ENCODE measurements at places on chromosomes 5 and 9. TPM values are rescaled to one million over a fixed set of nuclear protein-coding genes. Genes with fewer than 3 reads are reported as not detected.

The SHISAL2B gene
- not detected for total RNA-seq

The FYB1 gene
- 129 TPM for total RNA-seq

The SEMA4D gene
- 160 TPM for total RNA-seq

The GPRIN1 gene
- 1.4 TPM for total RNA-seq

The RETREG1 gene
- 19.3 TPM for total RNA-seq

The PKD2L2 gene
- total RNA-seq: not detected

The SURF6 gene
- total RNA-seq: 13.6 TPM

The TMEM174 gene
- not detected for total RNA-seq

The KCNV2 gene
- total RNA-seq: not detected

All from activated naive CD4-positive, alpha-beta T cell treated with anti-CD3 and anti-CD28 coated beads for 36 hours (primary cell).